ENCODE measurements at places on chromosomes 5 and 9.

- H3K4me1 ChIP-seq = no peaks in the 10 kb centered on the region
- no peaks in the 10 kb centered on the region for H3K27me3 ChIP-seq
- peak; percentile 16 for DNase-seq
Observed at GRCh38 chr5:13640270-13640669, 304.2 kb downstream of the DNAH5 start.

- no peak overlapping the region for H3K4me3 ChIP-seq
- DNase-seq = no peak
- no peaks in the 10 kb centered on the region for H3K36me3 ChIP-seq
- H3K27ac ChIP-seq = no peak overlapping the region
- H3K4me1 ChIP-seq = no peaks in the 10 kb centered on the region
Observed at GRCh38 chr5:63803165-63803564, 159.1 kb downstream of the HTR1A start.

GRCh38 chr9:72872718-72873117, 80.1 kb downstream of the ALDH1A1 start:
- peak; percentile 15 for DNase-seq
- peak overlapping the region; percentile 3 for H3K27ac ChIP-seq
- H3K4me1 ChIP-seq = peaks cover 15% of the 10 kb centered on the region

DNA sequence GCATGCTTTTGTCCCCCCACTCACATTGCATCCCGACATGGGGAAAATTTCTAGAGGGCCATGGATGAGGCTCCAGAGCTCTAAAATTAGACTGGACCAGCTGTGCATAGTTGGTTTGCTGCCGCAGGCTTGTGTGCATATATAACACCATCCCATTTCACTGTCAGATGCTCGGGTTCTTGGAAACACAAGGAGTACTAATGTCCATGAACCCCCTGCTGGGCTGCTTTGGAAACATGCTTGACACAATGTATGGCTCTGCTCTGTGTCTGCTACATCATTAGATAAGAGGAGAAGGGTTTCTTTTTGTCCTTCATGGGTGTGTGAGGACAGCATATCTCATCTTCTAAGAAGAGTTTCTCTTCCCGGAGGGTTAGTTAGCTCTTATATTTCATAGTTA, 292.1 kb upstream of the RORB start:
- no peaks in the 10 kb centered on the region for H3K4me1 ChIP-seq
- H3K36me3 ChIP-seq = no peaks in the 10 kb centered on the region
- H3K27me3 ChIP-seq = no peaks in the 10 kb centered on the region
- DNase-seq = no peak
- H3K27ac ChIP-seq = no peak overlapping the region
- H3K4me3 ChIP-seq = no peak overlapping the region

- H3K4me1 ChIP-seq = no peaks in the 10 kb centered on the region
- H3K27ac ChIP-seq = no peak overlapping the region
- no peak for DNase-seq
- no peak overlapping the region for H3K4me3 ChIP-seq
Observed at GRCh38 chr5:2007496-2007877, 124.8 kb upstream of the IRX4 start.

- H3K27me3 ChIP-seq = no peaks in the 10 kb centered on the region
- H3K4me1 ChIP-seq = peaks cover 7% of the 10 kb centered on the region
- no peak overlapping the region for H3K27ac ChIP-seq
- no peak for DNase-seq
Observed at GRCh38 chr5:133827830-133828229, 140.6 kb downstream of the C5orf15 start.

DNA sequence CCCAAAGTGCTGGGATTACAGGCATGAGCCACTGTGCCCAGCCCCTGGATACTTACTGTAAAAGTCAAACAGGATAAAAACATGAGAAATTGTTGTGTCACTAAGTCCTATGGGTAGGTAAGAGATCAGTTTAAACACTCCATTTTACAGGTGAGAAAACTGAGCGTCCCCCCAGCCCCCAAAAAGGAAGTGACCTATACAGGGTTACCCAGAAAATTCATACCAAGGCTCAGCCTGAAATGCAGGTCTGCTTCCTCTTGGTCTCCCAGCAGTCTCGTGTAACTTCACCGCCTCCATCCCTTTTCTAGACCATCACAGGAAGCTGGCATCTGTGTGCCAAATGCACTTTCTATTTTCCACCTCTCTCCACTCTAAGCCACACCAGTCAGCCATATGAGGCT, 57.2 kb downstream of the TMOD1 start:
- no peaks in the 10 kb centered on the region for H3K27me3 ChIP-seq
- peaks cover 3% of the 10 kb centered on the region for H3K4me1 ChIP-seq
- no peaks in the 10 kb centered on the region for H3K36me3 ChIP-seq

DNA sequence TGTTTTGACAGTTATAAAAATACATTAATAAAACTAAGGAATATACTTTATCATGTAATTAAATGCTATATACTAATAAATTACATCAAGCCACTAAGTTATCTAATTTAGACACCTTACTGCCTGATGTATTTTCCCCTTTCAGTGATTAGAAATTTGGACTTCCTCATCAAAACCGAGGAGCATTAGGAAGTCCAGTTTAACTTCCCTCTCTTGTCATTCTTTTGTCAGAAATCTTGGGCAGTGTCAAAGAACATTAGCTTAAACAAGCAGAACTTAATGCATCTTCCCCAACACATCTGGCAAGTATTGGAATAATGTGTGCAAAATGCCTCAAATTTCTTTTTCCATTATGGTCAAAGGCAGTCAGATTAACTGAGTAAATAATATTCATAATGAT, 81.6 kb downstream of the PLPP1 start:
- no peak overlapping the region for H3K27ac ChIP-seq
- H3K27me3 ChIP-seq = no peaks in the 10 kb centered on the region
- no peak overlapping the region for H3K4me3 ChIP-seq
- H3K36me3 ChIP-seq = no peaks in the 10 kb centered on the region
